ENCODE measurements at places on chromosomes 13 and 19. TPM values are rescaled to one million over a fixed set of nuclear protein-coding genes. Genes with fewer than 3 reads are reported as not detected.

Gene DDA1
- 2.9 TPM for total RNA-seq

Gene KXD1
- total RNA-seq: 21.3 TPM

Gene SRRM5
- not detected for total RNA-seq

Gene METTL21C
- 1.8 TPM for total RNA-seq

Gene PAF1
- total RNA-seq: 36.1 TPM

Gene RXFP2
- not detected for total RNA-seq

Gene RUBCNL
- 0.16 TPM for total RNA-seq

Gene LILRB5
- not detected for total RNA-seq

Gene SPATA13
- total RNA-seq: 12.2 TPM

Gene RANBP3
- 41.4 TPM for total RNA-seq

Gene DNAAF3
- total RNA-seq: 0.33 TPM

Gene ATXN8OS
- not detected for total RNA-seq

Gene MISP
- 0.09 TPM for total RNA-seq

Gene CYP2A6
- total RNA-seq: not detected

Gene FOXA3
- total RNA-seq: not detected

Gene FBXW9
- 8.9 TPM for total RNA-seq

Gene TRPC4
- 1.2 TPM for total RNA-seq

Gene TICAM1
- 3.2 TPM for total RNA-seq

Gene IGFL3
- not detected for total RNA-seq

Gene ARHGAP45
- total RNA-seq: 0.18 TPM

Gene RHPN2
- 0.90 TPM for total RNA-seq

Gene TMEM150B
- not detected for total RNA-seq

Gene APLP1
- total RNA-seq: 8.6 TPM

Gene SEMA6B
- total RNA-seq: 1.7 TPM

Gene CDK8
- total RNA-seq: 13.6 TPM

Gene SPTBN4
- total RNA-seq: 3.5 TPM

Gene KLK5
- 0.99 TPM for total RNA-seq

Gene ZNF888
- 4.7 TPM for total RNA-seq

Gene JSRP1
- 0.27 TPM for total RNA-seq

Gene GNA15
- not detected for total RNA-seq

Gene HNRNPL
- total RNA-seq: 254 TPM

Gene ICAM4
- total RNA-seq: 0.27 TPM

Gene PRKCG
- not detected for total RNA-seq

Gene ZNF317
- 13.6 TPM for total RNA-seq

Gene OLFM4
- total RNA-seq: 0.09 TPM

Gene ADGRE3
- total RNA-seq: not detected

Gene APOC1
- 1.7 TPM for total RNA-seq

Gene SLC10A2
- total RNA-seq: not detected

Gene MAP3K10
- 8.0 TPM for total RNA-seq

Gene KCNC3
- not detected for total RNA-seq

Gene C1QTNF9
- not detected for total RNA-seq

Gene SIGLECL1
- not detected for total RNA-seq

Gene KLHL26
- total RNA-seq: 5.2 TPM

Gene SH2D3A
- total RNA-seq: not detected

Gene SMIM24
- total RNA-seq: not detected

Gene LGALS14
- total RNA-seq: not detected
